ENCODE measurements at places on chromosomes 7 and 10.

DNA sequence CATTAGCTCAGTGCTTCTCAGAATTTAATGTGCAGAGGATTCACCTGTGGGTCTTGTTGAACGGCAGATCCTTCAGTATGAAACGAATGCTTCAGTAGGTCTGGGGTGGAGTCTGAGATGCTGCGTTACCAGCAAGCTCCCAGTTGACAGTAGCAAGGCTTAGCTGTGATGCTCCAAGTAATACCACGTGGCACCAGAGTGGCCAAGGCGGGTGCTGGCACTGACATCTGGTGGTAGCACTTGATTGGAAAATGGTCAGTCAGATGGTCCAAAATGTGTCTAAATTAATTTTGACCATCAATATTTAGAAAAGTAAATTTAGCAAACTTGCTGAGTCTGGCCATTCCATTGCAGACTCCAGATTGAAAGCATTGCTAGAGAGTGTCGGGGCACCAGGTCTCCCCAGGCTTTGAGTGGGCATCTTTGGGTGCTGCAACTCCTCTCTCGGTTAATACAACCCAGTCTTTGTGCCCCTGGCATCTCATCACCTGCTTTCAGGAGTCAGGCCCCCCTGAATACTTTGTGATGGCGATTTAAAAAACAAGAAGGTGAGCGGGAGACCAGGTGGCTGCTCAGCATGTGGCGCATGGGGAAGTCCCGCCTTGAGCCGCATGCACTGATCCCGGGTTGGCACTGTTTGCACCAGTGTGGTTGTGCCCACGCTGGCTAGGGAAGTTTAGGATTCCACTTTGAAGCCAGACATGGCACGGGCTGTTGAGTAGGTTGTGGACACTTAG lies 130.1 kb downstream of the NT5C2 start:
- no peak for ATAC-seq

DNA sequence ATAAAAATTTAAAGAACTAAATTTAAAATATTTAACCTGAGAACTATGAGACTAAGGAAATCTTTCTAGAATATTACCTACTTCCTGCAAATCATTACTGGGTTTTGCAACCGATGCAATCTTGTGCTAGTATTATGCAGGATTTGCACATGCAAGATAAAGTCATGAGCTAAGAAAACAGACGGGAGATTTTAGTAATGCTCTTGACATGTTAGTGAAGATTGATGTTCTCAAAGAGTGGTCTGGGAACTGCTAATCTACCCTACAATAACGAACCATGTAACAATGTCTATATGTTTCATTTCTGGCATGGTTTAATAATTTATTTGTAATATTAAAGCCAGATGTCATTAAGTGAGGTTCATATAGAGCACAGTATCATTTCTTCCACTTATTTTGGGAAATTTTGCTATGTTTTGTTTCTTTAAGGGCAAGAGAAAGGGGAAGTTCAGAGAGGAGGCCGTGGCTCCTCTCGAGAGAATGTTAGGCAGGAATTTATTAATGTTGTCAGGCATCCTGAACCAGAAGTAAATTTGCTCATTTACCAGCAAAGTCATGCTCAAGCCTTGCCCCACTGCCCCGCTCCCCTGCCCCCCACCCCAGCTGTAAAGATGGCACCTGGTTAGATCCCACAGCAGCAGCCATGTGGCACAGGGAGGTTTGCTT lies 22.8 kb downstream of the LRRC17 start:
- no peak for ATAC-seq

DNA sequence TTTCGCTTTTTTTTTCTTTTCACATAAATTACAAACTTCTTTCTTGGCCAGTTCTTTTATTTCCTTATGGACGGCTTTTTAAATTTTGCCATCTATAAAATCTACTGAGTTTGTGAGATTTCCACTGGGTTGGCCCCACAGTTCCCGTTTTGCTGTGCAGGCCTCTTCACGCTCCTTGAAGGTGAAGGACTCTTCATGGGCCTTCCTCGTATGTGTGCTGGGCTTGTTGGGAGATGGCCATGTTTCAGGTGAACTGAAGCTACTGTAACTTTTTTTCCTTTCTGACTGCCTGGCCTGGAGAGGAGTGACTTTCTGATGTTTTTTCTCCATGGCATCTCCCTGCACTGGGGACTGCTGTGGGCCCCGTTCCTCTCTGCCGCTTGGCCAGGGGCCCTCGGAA lies 262.4 kb downstream of the COBL start:
- ATAC-seq: no peak

- no peak for ATAC-seq
These were observed 802 bp upstream of the CDK6 start for GRCh38 chr7:92837000-92837749.
